Activated CD4-positive, CD25-positive, alpha-beta regulatory T cell (primary cell): ENCODE measurements at places on chromosomes 5 and 9.

GRCh38 chr5:133147815-133148567, 96.2 kb downstream of the HSPA4 start:
- DNase-seq: no peak

DNA sequence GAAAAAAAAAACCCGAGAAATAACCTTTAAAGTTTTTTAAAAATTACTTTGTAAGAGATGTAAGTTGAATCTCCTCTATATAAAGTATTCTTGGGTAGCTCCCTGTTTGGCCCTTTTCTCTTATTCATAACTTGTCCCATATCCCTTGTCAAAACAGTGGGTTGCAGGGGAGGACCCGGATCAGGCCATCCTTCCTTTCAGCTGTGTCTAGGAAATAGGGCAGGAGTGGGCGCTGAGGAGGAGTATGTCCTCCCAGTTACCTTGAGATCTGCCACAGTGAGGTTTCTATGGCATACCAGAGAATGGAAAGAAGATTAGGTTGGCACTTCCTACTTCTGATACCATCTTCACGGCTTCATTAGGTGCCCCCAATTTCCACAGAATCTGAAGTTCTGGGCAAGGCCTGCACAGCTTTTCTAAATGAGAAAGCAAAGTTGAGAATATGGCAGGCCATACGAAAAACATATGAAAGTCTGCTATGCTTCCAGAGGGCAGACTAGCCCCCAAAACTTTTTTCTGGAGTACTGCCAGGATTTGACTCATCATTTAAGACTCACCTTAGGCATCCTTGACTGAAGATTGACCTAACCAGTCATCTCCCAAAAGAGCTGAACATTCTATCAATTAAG, 20.3 kb downstream of the MEF2C start:
- DNase-seq: no peak

DNA sequence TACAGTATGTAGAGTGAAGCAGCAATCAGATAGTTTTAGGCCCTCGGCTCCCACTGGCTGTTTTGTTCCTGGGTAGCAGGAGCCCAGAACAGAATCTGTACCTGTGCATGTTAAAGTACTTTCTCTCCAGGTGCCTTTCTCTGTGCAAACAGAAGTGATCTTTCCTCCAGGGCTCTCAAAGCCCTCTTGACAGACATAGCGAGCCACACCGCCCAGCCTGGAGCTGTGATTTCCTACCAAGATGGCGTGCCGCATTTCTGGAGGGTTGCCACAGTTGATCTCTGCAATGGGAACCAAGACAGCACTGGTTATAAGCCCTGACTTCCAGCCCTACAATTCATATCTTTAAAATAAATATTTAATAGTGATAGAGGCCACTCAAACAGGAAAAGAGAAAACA, 50.9 kb downstream of the SUSD1 start:
- no peak for DNase-seq

- no peak for DNase-seq
Observed at GRCh38 chr5:101686536-101687157, 609.4 kb downstream of the SLCO4C1 start.

DNA sequence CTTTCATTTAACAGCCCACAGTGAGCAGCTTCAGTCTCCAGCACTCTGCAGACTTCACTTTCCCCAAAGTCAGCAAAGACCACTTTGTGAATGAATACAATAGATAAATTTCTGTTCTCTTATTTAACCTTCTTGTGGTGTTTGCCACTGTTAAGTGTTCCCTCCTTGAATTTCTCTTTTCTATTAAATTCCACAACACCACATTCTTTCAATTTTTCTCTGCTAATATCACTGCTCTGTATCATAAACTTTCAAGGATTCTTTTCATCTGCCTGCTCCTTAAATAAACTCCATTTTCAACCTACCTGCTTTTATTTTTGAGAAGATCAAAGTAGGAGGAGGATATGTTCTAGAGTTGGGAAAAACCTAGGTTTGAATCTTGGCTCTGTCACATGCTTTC, 739.5 kb upstream of the GRAMD2B start:
- no peak for DNase-seq

DNA sequence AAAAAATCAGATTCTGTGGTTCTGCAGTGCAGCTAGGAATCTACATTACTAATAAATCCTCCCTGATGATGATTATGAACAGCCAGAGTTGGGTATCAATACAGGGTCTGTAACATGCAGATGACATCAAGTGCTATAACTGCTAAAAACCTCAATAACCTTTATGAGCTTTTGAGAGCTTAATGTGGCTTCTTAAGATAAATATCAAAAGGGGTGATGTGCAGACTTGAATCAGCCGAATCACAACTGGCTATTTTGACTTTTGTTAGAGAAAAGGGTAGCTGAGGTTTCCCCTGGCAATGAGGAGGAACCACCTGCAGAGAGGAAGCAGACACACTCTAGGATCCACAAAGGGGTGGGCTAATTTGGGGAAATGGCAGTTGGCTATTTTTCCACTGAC, 30.2 kb downstream of the CAPSL start:
- no peak for DNase-seq

DNA sequence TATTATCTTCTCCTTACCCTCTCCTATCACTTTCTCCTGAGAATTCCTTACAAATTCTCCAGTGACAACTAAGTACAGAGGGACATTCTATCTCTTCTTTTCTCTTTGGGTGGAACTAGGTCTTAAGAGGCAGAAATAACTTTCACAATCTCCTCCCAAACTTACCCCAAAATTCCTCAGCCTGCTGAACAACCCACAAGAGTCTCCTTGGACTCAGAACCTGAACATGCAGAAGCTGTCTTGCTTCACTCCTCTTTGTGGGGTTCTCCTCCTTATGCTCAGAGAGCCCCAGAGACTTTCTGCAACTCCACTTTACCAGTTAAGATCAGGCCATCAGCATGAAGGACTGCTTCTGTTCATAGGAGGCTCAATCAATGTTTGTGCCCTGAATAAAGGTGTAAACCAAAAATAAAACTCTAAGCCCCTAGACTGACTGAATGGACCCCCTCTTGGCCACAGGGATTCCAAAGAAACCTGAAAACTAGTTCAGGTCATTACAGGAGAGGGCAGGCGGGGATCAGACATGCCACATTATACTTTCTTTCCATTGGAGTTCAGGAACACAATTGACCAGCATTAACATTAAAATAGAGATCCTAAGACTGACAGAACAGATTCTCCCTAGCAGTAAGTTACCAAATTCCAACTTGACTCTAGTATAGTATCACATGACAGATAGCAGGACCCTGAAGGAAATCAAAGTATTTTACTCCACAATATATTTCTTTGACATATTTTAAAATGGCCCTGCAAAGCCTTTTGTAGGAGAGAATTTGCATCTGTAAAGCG, 179.7 kb upstream of the FBXL17 start:
- DNase-seq: no peak

- DNase-seq: no peak
Observed at GRCh38 chr9:82777366-82777765, 285.6 kb downstream of the RASEF start.

DNA sequence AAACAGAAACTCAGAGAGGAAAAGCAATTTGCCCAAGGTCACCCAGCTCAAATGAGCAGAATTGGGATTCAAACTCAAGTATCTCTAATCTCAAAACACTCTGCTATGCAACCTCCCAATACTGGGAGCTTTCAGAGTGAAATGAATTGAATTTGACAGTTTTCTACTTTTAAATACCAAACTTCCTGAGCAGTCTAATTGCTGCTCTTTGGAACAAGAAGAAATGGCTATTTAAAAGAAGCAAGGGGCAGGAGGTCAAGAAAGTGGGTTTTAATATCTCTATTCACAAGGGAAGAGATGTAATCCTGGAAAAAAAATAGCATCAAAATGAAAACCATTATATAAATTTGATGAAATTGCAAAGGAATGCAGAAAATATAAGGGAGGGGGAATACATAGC, 142.6 kb downstream of the INSYN2B start:
- DNase-seq: no peak

DNA sequence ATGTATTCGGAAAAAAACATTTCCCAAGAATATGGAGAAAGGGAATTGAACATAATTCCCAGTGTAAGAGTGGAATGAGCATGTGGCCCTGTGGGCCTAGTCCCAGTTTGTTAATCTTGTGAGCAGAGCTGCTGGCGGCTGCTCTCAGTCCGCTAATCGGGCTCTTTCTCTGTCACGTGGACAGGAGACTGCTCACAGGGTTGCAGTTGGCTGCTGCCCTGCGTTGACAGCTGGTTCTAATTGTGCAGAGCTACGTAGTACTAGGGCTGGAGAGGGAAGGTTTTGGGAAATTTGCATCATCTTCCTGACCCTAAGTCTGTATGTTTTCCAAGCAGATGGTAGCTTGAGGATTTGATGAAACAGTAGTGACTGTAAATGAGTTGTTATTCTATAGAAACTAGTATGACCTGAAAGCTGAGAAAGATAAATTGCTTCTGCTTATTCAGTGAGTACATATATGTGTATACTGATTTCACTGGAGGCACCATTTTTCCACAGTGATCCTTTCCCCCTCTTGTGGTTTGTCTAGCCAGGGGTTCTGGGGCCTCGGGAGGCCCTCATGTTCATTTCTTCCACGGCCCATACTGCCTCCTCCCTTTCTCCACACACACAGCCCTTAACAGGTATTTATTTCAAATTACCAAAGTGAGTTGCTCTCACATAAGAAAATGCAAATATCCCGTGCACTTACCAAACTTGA, 100.6 kb downstream of the ANGPTL2 start:
- no peak for DNase-seq

DNA sequence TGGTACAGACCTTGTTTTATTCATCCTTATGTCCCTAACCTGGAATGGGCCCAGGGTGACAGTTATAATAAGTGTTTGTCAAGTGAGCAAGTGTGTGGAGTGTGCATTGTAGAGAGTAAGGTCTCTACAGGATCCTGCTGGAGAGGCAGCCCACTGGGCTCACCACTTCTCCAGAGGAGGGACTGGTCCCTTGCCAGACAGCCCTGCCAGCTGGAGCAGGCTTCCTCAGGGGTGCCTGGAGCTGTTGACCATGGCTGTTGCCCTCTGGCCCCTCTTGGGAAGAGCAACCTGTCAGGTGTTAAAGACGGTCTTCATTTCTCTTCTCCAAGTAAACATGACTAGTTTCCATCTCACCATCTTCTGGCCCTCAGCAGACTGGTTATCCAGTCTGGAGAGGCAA, 20.0 kb downstream of the IRF1 start:
- no peak for DNase-seq

DNA sequence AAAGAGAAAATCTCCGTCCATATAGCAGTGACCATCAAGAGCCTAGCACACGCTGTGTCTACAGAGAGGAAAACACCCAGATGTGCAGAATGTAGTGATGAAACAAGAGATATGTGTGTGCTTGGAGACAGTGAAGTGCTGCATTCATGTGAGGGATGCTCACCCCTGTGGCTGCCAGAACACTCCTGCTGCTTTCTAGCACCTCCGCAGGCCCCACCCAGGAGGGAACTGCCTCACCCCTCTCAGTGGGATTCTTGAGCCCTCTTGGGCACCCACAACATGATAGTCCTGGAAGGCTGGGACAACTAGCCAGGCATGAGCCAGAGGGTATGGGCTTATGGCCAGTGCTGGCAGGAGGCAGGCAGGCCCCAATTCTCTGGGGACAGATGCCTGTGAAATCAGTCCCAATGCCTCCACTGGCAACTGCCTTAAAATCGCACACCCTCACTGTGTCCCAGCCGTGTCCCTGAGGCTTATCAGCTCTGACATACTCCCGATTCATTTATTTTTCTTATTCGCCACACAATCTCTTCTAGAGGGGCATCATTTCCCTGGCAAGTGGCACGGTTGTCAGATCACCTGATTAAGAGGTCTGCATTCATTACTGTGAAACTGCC, 73.2 kb upstream of the FSTL4 start:
- no peak for DNase-seq

DNA sequence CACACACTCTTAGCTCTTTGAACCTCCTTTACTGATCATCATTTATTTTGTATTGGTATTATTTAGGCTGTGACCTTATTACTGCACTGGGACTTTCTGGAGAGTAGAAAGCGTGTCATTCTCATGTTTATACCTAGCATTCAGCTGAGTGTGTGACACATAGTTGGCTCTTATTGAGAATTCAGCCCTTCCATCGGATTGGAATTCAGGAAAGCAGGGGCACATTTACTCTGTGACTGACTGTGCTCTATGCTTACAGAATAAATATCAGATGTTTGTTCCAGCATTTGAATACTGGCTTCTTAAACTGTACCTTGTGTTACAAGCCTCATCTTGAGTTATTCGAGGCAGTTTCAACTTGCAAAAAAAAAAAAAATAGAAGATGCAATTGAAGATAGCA, 360.9 kb upstream of the DAP start:
- no peak for DNase-seq

- DNase-seq: no peak
Observed at GRCh38 chr9:72427801-72428200, 62.8 kb upstream of the ZFAND5 start.

DNA sequence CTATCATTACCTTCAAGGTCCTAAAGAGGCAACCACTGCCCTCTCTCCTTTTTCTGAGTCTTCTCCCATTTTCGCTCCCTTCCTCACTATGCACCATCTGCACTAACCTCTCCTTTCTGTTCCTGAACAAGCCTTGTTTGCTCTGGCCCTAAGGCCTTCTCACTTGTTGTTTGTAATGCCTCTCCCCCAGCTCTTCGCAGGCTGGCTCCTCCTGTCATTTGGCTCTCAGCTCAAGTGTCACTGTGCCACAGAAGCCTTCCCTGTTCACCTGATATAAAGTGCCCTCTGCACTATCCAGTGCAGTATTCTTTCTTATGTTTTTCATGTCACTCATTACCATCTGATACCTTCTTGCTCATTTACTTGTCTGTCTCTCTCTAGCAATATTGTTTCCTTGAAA, 303.7 kb downstream of the KCNN2 start:
- DNase-seq: no peak

DNA sequence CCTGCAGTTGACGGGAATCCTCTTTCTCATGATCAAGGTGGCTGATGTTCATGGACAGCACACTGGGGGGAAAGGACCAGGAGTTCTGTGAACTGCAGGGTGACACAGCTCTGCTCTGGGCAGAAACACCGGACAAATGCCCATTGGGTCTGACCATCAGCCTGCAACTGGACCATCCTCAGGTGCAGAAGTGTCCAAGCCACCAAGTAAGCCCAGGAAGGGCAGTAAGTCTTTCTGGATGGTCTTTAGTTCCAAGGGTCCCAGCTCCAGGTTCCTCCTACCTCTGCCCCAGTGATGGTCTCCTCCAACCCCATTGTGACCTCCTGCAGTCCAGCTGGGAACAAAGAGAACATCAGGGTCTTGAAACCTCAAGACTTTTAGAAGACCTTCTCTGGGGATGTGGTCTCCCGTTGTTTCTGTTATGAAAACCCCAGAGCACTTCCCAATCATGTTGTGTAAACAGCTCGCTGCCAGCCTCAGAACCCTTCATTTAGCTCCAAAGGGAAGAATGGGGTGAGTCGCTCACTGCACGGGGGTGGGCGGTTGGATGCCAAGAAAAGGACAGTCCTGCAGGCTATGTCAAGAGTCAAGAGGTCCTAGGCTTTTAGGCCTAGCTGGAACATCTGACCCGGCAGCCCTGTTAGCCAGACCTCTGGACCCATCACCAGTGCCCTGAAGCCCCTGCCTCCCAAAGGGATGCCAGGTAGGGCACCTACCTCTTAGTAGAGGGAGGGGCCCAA, 41.8 kb upstream of the TCF7 start:
- no peak for DNase-seq

DNA sequence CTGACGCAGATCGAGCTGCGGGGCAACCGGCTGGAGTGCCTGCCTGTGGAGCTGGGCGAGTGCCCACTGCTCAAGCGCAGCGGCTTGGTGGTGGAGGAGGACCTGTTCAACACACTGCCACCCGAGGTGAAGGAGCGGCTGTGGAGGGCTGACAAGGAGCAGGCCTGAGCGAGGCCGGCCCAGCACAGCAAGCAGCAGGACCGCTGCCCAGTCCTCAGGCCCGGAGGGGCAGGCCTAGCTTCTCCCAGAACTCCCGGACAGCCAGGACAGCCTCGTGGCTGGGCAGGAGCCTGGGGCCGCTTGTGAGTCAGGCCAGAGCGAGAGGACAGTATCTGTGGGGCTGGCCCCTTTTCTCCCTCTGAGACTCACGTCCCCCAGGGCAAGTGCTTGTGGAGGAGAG, 4.6 kb upstream of the PHYHD1 start:
- no peak for DNase-seq
